ENCODE measurements at places on chromosomes 7 and 10.

DNA sequence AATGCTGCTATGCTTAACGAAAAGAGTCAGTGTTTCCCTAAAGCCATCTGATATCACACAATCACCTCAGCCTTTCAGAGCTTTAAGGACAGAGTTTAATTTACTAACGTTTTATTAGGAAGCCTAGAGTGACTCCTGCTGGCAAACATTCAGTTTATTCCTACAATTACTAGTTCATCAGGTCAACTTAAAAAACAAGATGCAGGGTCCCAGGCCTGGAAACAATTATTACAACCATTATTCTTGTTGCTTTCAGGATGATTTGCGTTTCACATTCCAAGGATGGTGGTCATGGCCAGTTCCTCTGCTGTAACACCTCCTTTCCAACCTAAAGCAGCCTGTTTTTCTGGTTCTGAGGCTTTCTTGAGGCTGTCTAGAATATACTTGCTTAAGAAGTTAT is 1.5 kb upstream of the FAM53B start:
- no peak for DNase-seq

DNA sequence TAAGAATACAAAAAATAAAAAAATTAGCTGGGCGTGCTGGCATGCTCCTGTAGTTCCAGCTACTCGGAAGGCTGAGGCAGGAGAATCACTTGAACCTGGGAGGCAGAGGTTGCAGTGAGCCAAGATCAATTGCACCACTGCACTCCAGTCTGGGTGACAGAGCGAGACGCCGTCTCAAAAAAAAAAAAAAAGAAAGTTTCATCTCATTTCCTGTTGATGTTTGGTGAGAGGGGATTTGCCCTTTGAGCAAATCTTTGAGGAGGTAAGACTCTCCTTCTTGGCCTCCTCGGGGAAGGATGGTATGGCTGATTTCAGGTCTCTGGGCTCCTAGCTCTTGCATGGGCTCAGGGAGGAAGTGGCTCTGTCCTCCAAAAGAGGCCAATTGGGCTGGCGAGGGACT is 3.6 kb upstream of the GRID2IP start:
- no peak for DNase-seq

DNA sequence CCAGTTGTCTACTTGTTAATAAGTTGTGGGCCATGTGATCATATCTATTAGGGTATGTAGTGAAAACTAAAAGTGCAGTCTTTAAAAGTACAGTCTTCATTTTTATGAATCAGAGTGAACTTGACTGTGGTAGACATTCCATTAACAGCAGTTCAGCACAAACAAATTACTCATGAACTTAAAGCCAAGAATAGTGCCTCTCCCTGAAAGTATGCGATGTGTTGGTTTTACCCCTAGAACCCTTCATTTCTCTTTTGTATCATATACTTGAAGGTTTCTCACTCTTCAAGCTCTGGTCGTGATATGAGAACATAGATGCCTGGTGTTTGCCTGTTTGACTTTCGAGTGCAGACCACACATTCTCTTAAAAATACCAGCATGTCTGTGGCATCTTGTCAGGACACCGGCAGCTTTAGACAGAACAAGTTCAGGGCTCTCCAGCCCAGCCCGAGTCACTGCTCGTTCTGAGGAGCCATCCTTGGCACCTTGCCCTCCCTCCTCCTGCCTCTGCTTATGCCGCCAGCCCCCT is 159.3 kb downstream of the LCOR start:
- DNase-seq: peak; percentile 40

DNA sequence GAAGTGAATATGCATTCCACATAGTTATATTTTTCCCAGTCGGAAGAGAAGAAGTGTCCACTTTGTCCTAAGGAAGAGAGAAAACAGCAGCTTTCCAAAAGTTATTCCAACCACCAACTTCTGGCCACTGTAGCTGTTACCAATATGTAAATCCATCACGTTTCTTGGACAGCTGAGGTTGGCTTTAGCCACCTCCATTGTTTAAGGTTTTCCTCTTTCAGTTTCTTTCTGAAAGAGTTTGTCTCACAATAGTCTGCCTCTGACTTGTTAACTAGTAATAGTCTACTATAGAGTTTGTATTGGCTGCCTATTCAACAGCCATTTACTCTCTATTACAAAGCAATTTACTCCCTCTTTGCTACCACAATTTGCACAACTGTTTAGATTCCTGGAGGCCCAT is 457.6 kb upstream of the LRRN3 start:
- no peak for DNase-seq

DNA sequence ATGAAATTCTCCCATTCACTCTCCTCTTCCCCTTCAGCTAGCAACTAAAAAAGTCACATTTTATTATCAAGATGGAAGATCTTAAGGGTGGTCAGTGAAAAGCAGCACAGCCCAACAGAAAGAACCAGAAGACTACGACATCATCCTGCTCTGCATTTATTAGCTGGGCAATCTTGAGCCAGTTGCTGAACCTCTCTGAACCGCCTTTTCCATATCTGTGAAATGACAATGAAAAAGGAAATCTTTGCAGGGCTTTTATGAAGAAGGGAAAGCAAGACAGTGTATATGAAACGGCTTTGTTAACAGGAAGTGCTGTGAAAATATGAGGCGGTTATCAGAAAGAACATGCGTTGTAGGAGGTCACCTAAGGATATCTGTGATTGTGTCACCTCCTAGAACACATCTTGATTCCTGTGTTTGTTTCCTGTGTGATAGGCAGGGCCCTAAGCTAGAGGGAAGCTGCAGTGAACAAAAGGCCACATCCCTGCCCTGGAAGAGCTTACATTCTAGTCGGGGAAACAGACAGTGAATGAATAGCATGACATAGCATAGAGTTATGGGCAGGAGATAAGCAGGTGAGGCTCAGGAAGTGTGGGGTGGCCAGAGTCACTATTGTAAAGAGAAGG is 36.0 kb upstream of the KCNMA1 start:
- DNase-seq: no peak

GRCh38 chr7:57250801-57251200 is 118.6 kb upstream of the ZNF479 start:
- DNase-seq: no peak

DNA sequence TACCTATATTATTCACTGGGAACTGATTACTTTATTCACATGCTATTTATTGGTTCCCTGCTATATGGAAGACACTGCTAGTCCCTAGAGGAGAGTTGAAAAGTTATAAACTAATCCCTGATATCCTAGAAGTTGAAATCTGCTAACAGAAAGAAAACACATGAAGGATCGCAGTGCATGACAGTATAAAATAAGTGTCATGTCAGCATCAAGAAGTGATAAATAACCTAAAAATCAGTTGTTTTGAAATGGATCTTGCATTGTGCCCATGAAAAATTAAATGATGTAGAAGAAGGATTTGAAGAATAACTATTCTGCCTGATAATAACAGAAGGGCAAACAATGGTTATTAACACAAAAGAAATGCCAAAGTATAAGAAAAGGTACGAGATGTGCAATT is 293.3 kb upstream of the LRRN3 start:
- DNase-seq: no peak

DNA sequence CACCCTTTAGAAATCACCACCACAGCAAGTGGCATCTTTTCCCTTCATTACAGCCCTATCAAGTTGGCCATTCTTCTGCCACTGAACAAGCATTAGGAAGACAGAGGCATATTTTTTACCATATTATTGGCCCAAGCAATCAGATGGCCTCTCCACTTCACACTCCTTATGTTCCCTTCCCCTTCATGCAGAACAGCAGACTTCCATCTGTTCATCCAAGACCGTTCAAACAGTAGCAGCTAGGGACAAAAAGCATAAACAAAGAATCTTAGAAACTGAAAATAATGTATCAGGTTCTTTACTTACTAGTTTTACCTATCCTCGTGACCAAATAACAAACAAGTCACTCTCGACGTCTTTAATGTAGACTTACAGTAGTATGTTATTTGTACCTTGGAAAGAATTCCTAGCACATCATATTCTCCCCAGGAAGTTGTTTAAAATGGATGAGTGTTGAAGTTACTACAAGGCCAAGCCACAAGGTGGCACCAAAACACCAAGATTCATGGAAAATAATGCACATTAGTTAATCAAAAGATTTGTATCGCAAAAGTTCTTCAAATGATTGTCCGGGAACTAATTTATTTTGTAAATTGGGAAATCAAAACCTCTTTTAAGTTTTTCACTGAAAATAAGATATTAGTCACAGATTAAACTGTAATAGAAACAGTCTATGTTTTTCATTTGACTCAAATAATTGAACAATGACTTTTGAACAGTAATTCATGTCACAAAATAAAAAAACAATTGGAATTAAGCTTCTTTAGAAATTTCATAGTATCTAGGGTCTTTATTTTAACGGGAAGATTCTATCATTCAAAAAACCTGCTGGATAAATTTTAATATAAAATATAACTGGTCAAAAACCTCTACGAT is 112.1 kb downstream of the VPS41 start:
- peak; percentile 48 for DNase-seq

DNA sequence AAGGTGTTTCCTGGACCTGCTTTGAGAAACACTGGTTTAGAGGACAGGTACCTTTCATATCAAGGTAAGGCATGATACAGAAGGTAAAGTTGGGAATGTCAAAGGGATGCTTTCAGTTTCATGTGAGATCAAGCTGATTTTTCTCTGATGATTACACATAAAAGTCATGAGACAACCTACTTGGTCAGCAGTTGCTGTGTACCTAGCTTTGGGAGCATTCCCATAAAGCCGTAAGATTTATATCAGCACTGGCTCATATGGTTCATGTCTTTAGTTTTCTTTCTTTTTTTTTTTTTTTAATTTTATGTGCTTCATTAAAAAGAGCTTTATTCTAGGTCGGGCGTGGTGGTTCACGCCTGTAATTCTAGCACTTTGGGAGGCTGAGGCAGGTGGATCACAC is 265.3 kb upstream of the LRGUK start:
- no peak for DNase-seq

- no peak for DNase-seq
These were observed 278.1 kb downstream of the HTR7 start for GRCh38 chr10:90579602-90580242.

- DNase-seq: no peak
These were observed 18.1 kb upstream of the ZC3HAV1 start for GRCh38 chr7:139127648-139128047.

- DNase-seq: no peak
These were observed 10.1 kb downstream of the CHN2 start for GRCh38 chr7:29204491-29205272.

- peak; percentile 62 for DNase-seq
These were observed 11.9 kb downstream of the FLNC start for GRCh38 chr7:128841921-128842673.

- no peak for DNase-seq
These were observed 1.4 kb upstream of the ASNS start for GRCh38 chr7:97873606-97874005.

GRCh38 chr10:5835446-5836095 is 22.3 kb upstream of the GDI2 start:
- DNase-seq: no peak

DNA sequence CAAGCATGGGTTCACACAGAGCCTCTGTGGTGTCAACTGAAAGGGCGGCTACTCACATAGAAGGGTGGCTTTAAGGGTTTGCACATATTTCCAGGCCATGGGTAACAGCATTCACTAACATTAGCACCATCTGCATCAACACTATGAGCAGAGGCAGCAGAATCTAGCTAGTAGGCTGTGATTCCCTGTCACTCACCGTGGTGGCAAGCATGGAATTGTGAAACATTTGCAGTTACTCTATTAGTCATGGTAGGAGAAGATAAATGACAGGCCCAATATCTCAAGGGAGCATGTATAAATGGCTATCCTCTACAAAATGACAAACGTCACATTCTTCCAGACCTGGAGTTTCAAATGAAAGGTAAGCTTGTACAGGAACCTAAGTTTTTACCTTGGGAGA is 32.2 kb upstream of the CUBN start:
- DNase-seq: no peak

DNA sequence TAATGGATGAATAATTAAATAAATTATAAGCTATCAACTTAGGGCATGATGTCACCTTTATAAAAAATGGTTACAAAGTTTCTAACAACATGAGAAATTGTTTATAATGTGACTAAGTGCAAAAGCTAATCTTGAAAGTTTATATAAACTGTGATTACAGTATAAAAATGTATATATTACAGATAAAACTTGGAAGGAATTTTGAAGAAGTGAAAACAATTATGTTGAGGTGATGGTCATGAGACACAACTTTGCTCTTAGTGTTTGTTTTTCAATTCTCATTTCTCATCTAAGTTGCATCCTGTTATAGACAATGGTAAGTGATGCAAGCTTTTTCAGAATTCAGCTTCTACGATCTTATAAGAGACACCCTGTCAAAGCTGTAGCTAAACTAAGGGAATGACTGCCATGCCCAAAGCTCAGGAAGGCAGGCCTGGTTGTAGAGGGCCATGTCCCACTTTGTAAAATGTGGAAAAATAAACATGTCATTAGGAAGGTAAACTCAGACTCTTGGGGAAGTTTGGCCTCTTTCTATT is 23.9 kb downstream of the MACC1 start:
- no peak for DNase-seq

DNA sequence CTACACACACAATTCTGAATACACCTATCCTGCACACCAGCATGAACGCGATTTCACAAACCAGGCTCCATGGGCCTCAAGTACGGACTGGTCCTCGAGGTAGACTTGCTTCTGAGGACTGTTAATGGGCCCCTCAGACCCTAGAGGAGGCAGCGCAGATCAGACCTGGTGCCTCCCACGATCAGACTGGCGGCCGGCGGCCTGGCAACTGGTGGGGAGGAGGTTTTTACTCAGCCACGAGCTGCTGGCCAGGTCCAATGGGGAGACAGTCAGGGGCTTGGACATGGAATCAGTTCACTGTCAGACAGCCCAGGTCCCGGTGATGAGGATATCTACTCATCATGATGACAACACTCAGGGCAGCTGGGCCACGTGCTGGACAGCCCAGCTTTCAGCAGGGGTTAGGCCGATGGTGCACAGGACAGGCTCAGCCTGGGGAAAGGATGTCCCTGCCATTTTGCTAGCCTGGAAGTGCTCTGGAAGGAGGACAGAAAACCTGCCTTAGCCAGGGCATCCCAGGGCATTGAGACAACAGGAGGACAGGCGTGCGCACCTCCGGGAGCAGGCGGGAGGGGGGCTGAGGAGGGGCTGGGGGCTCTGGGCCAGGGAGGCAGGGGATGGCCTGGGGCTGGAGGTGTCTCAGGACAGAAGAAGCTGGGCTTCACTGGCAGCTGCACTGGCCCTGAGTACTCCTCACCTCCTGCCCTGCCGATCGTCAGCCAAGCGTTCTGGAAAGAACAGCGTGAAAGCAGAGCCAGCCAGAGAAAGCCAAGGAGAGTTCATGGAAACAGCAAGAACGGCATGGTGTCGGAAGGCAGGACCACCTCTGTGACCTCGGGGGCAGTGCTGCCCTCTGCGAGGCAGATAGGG is 48.0 kb upstream of the RASGEF1A start:
- no peak for DNase-seq

GRCh38 chr10:97669571-97669970 is 17.5 kb downstream of the AVPI1 start:
- DNase-seq: no peak

Data from urothelium cell line (cell line).